Right hindlimb (tissue), 1 donor: ENCODE measurements at places on chromosomes 5 and 9.

- no peak for DNase-seq
Measured at GRCh38 chr9:95667789-95668188, 151.0 kb upstream of the PTCH1 start.

DNA sequence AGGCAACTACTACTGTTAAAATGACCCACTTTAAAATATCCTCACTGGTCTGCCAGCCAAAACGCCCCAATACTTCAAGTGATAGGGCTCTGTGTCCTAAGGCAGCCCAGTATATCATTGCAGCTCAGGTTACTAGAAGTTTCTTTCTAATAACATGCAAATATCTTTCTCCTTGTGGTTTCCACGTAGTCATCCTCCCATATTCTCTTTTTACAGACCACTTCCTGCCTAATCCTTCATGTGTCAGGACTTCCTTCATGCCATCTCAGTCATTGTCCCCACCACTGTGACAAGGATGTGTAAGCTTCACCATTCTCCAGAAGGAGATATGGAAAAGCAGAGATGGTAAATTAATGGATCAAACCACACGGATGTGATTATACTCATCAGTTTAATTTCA, 813.7 kb downstream of the MAT2B start:
- DNase-seq, result no peak

GRCh38 chr5:80714570-80715298, 60.0 kb upstream of the DHFR start:
- DNase-seq, result no peak

- DNase-seq, result no peak
Measured at GRCh38 chr5:9877488-9877887, 247.3 kb upstream of the TAS2R1 start.

DNA sequence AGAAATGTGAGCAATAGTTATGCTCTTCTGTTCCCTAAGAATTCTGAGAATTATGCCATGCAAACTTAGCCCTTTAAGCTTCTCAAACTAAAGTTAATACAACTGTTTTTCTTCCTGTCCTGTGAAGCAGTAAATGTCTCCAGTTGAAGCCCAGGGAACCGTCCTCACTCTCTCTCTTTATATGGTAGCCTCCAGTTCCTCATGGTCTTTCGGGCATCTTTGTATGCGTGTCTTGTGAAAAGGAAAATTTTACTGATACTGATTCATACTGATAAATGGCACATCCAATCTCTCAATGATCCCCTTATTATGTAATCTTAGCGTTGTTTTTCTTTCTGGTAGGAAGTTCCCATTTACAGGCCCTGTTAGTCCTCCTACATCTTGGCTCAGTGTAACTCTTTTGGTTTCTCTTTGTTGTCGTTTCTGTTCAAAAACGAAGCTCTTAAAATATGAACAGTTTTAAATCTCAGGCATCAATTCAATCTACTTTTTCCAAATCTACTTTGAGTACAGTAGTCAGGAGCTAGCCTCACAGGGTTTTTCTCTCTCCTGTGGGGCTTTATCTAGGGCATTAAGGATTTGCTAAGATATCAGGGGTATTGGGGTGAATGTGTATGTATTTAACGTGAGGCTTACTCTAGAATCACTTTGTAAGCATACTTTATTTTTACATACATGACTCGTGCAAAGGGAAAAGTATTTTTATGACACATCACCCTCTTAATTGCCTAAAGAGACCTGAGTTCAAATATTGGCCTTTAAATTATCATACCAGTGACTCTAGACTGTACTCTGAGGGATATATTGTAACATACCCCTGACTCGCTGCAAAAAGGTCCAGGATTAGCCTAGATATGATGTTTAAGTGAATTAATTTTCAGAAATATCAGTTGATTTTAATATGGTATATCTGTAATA, 258.0 kb downstream of the NR3C1 start:
- no peak for DNase-seq

GRCh38 chr5:134246771-134247427, 21.0 kb upstream of the PPP2CA start:
- no peak for DNase-seq
